CD8-positive, alpha-beta memory T cell (primary cell): ENCODE measurements at places on chromosomes 5 and 9. TPM values are rescaled to one million over a fixed set of nuclear protein-coding genes. Genes with fewer than 3 reads are reported as not detected.

The C9orf152 gene
- not detected for total RNA-seq

The ACER2 gene
- total RNA-seq = 2.7 TPM

DNA sequence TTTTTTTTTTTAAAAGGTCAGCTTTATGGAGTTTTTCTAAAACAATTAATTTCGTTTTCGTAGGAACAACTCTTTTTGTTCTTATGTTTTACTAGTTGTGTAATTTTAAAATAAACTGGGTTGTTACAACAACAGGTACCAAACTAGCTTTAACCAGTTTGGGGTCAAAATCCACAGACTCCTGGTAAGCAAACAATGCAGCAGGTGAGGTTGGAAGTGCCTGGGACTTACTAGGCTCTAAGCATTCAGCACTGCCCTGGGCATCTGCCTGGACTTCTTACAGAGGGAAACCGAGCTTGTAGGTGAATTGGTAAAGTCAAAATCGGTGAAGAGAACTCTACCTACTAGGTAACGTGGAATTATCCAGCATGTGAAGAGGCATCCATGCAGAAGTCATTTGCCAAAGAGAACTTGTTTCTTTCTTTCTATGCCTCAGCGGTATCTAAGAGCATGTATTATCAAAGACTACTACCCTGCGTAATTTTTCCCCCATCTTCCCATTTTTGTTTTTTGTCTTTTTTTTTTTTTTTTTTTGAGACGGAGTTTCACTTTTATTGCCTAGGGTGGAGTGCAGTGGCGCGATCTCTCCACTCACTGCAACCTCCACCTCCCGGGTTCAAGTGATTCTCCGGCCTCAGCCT, 145.4 kb downstream of the KCTD16 start:
- H3K27ac ChIP-seq = no peak overlapping the region
- H3K36me3 ChIP-seq = no peaks in the 10 kb centered on the region
- H3K27me3 ChIP-seq = no peaks in the 10 kb centered on the region
- DNase-seq = no peak

DNA sequence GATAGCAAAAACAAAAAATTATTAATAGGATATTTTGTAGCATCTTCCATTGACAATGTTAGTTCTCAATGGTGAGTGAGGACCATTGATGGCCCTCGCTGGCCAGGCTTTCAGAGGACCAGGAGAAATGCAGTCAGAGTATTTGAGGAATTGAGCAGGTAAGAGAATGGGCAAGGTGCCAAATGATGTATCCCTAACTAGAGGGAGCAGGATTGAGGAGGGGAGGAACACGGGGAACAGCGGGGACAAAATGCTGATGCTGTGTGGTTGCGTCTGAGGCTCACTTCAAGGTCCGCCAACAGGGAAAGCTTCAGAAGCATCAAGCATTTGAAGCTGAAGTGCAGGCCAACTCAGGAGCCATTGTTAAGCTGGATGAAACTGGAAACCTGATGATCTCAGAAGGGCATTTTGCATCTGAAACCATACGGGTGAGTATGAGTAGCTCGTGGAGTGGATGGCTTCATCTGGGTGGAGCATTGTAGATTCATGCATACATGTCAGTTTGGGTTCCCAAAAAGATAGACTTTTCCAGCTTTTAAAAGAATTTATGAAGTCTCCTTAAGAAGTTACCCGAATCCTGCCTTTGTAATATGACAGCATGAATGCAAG, 16.2 kb downstream of the SPTAN1 start:
- no peak for DNase-seq
- no peak overlapping the region for H3K27ac ChIP-seq
- no peaks in the 10 kb centered on the region for H3K27me3 ChIP-seq
- no peak overlapping the region for H3K4me3 ChIP-seq
- peaks cover 7% of the 10 kb centered on the region for H3K36me3 ChIP-seq

GRCh38 chr5:40224421-40224820, 455.3 kb upstream of the PTGER4 start:
- no peak overlapping the region for H3K4me3 ChIP-seq
- no peak for DNase-seq
- no peaks in the 10 kb centered on the region for H3K36me3 ChIP-seq
- H3K4me1 ChIP-seq = peaks cover 6% of the 10 kb centered on the region
- H3K27me3 ChIP-seq = peaks cover 6% of the 10 kb centered on the region
- H3K27ac ChIP-seq = no peak overlapping the region

DNA sequence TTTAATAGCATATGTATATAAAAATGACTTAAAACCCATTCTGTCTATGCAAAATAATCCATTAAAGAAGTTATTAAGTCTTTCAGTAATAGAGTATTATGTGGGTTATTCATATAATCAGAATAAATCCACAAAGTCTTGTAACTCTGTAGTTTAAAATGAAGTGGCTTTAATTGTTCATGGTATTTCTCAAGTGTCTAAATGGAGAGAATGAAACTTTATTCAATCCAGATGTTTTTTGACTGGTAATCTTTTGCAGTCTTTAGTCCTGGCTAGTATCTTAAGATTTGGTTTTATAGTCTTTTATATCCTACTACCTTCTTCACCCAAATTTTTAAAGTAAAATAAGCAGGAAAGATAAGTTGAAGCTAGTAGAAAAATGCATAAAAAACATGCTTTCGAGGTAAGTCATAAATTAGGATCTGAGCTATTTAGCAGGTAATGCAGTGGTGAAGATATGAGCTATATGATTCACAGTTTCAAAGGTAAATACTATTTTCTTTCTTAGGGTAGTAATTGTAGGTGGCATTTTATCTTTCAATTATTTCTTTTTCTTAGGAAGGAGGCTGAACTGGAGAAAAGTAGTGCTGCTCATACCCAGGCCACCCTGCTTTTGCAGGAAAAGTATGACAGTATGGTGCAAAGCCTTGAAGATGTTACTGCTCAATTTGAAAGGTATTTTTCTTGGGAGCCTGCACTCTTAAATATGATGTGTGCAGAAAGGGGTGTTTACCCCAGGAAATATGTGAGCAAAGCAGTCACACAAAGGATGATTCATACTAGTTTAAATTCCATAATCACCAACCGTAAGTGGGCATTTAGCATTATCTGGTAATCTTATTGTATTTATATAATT, 17.9 kb downstream of the HMMR start:
- H3K27me3 ChIP-seq = no peaks in the 10 kb centered on the region
- H3K36me3 ChIP-seq = no peaks in the 10 kb centered on the region
- DNase-seq = no peak
- no peak overlapping the region for H3K27ac ChIP-seq

DNA sequence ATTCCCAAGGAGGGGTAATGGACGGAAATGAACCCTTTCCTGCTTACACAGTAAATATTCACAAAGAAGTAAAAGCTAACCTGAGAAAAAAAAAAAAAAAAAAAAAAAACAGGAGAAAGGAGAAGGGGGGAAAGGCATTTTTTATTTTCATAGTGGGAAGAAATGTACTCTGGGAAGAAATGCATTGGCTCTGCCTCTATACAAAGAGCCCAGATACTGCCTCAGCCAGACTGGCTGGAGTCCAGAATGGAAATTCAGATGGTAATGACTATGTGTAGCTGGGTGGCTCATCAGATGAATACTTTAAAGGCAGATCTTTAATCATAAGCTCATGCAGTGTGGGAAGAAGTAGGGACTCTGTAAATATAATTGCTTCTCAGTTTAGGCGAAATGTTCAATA, 124.9 kb upstream of the ZNF608 start:
- H3K4me3 ChIP-seq = no peak overlapping the region
- H3K27ac ChIP-seq = no peak overlapping the region
- H3K4me1 ChIP-seq = no peaks in the 10 kb centered on the region
- no peaks in the 10 kb centered on the region for H3K36me3 ChIP-seq
